ENCODE measurements at places on chromosomes 11 and 22. TPM values are rescaled to one million over a fixed set of nuclear protein-coding genes. Genes with fewer than 3 reads are reported as not detected.

Gene MS4A3
- not detected for total RNA-seq

Gene MMP11
- total RNA-seq: 1.4 TPM

Gene GRM5
- total RNA-seq: under 0.01 TPM

Gene DDX17
- total RNA-seq: 366 TPM

Gene PIH1D2
- total RNA-seq: 2.2 TPM

Gene ROBO4
- total RNA-seq: 0.56 TPM

Gene PAMR1
- 65.5 TPM for total RNA-seq

Gene FGF19
- not detected for total RNA-seq

Gene LRP4
- 4.1 TPM for total RNA-seq

Gene NEFH
- total RNA-seq: 1.7 TPM

Gene C11orf42
- total RNA-seq: not detected

Gene TANGO2
- total RNA-seq: 60.5 TPM

Gene LARGE1
- 7.2 TPM for total RNA-seq

Gene OR52B4
- not detected for total RNA-seq

Gene APOL2
- 57.5 TPM for total RNA-seq

Gene KRTAP5-7
- total RNA-seq: not detected

Gene RSF1
- total RNA-seq: 18.5 TPM

Gene VWCE
- under 0.01 TPM for total RNA-seq

Gene L3MBTL2
- 25.1 TPM for total RNA-seq

Gene BTG4
- not detected for total RNA-seq

Gene HBE1
- total RNA-seq: 1.4 TPM

Gene POU2F3
- total RNA-seq: not detected

Gene SCN4B
- 0.18 TPM for total RNA-seq

Gene CYTH4
- 0.28 TPM for total RNA-seq

Gene ELFN2
- 0.83 TPM for total RNA-seq

Gene MED15
- 19.0 TPM for total RNA-seq

Gene MGAT3
- total RNA-seq: 0.28 TPM

Gene TRIM48
- not detected for total RNA-seq

Gene CCDC116
- total RNA-seq: not detected

Gene ZNRF3
- 1.4 TPM for total RNA-seq

Gene KIF18A
- total RNA-seq: 37.2 TPM

Gene NTM
- 17.8 TPM for total RNA-seq

Gene ST14
- not detected for total RNA-seq

Gene SCUBE2
- 0.72 TPM for total RNA-seq
